Fibroblast of skin of left biceps (primary cell): ENCODE measurements at places on chromosomes 7 and 10.
A peak's percentile ranks its signal among the peaks of the same experiment; 100 is the strongest.

- DNase-seq, result no peak
These were observed 67.5 kb downstream of the PFKFB3 start for GRCh38 chr10:6269953-6270867.

- DNase-seq, result no peak
These were observed 2.3 kb upstream of the SH2B2 start for GRCh38 chr7:102284399-102284798.

- peak; percentile 46 for DNase-seq
These were observed 47.7 kb downstream of the RBM17 start for GRCh38 chr10:6136215-6137201.

- DNase-seq, result no peak
These were observed 34.4 kb downstream of the PLEKHA8 start for GRCh38 chr7:30062587-30062986.

DNA sequence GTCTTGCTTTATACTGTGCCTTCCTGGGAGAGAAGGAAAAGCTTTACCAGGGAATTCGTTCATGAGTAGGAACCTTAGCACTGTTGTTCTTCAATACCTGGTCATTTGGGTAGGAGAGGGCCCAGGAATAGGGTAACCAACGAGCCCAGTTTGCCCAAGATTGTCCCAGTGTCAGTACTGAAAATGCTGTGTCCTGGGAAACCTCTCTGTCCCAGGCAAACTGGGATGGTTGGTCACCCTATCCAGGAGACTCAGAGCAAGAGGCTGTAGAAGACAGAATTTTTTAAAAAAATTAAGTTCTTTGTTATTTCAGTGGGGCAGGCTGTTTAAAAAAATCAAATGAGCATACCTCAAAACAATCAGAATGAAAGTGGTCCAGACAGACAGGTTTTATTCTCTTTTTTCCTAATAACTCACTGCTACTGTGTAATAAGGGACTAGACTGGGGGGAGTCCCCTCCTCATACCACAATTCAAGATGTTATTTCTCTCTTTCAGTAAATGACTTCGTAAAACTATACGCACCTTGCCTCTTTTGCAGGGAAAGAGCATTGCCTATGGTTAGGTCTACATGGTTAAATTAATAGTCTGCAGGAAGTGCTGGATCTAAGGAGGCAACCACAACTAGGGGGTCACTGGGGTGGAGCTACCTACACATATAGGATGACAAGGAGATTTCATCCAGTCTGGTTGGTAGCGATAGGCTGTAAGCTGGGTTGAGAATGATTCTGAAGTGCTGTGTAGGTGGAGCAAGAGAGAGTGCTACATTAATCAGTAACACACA is 41.1 kb upstream of the FAM133B start:
- DNase-seq, result no peak

DNA sequence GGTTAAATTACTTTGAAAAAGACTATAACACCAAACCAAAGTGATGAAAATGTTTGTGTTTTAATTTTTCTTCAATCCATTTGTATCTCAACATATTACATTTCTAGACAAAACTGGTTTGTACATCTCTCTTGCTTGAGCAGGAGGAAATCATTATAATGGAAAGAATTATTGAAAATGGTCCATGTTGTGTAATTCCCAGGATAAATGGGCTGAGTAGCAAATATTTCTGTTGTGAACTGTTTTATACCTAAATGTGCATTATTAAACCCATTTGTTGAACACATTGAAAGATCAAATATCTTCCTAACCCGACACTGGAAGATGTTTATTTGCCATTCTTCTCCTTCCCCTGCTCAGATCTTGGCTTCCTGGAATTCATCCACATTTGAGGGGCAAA is 14.1 kb upstream of the CDK6 start:
- DNase-seq, result no peak
